ENCODE measurements at places on chromosomes 3 and 15.

GRCh38 chr15:63000706-63001105 is 41.8 kb upstream of the TPM1 start:
- DNase-seq = no peak

GRCh38 chr3:51962854-51963530 is 4.3 kb downstream of the PCBP4 start:
- no peak for DNase-seq

DNA sequence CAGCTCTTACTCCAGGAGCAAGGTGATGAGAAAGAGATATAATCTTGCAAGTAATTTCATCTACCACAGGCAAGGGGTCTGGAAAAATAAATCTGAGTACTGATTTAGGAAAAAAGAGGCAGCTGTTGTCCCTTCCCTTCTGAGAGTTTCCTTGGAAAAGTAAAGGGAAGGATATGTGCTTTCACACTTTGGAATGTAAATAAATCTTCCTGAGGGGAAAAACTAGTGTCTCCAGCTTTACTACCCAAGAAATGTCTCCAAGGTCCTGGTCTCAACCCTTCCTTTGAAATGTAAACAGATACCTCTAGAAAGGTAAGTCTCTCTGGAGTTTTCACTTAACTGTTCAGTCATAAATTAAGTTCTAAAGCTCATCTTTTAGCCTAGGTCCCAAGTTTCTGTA is 102.6 kb downstream of the DPH6 start:
- no peak for DNase-seq

DNA sequence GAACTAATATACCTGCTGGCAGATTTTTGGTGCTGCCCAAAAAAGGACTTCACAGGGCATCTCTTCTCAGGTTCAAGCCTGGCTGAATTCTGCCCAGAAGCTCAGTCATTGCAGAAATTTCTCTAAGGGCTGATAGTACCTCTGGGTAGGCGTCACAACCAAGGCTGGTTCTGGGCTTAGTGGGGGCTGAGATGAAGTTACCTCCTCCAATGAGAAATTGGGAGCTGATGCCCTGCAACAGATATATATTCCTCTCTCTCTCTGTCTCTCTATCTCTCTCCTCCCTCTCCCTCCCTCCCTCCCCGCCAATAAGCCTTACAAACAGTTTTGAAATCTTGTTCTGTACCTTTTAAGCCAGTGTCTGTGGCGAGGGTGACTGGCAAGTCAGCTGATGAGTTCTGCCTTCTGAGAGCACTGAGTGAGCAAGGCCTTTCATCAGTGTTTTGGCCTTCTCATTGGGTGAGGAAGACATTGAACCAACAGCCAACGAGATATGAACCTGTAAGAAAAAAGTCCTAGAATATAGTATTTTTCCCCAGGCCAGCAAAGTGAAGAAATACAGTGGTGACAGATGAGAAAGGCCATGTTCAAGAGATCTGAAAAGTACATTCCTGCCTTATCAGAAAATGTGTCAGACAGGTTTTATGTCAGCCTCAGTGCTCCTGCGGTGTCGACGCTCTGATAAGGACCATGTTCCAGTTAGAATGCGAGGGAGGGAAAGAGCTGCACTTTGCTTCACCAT is 45.5 kb downstream of the TMEM39A start:
- no peak for DNase-seq

- DNase-seq = no peak
These were observed 3.9 kb downstream of the HYAL2 start for GRCh38 chr3:50318615-50319014.

GRCh38 chr3:129558772-129559564 is 16.0 kb downstream of the H1-8 start:
- no peak for DNase-seq
